ENCODE measurements at places on chromosomes 7 and 10.

DNA sequence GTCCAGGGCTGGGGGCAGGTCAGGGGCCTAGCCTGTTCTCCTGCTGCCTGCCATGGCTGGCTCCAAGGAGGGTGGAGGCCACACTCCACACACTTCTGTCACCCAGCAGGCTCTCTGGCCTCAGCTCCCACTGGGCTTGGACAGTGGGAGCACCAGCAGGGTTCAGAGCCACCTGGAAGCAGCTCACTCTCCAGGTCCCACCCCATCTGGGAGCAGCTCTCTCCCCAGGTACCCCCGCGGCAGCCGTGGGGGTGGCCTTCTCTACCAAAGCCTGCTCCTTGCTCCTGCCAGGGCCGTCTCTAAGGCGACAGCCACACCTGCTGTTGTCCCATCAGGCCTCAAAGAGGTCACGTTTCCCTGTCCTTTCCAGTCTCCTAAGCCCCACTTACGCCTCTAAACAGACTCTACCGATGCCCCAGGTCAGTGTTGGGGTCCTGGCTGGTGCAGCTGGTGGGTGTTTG is 142.5 kb upstream of the RET start:
- DNase-seq: peak; percentile 55

- no peak for DNase-seq
These were observed 124.9 kb downstream of the ARHGAP12 start for GRCh38 chr10:31803606-31804351.

GRCh38 chr7:150927956-150928344 is 50.2 kb downstream of the KCNH2 start:
- peak; percentile 53 for DNase-seq

GRCh38 chr7:27842094-27842692 is 102.2 kb downstream of the TAX1BP1 start:
- DNase-seq: no peak

- DNase-seq: no peak
These were observed 34.5 kb upstream of the PRKAR1B start for GRCh38 chr7:761631-762030.

GRCh38 chr7:140586516-140586915 is 54.1 kb downstream of the DENND2A start:
- DNase-seq: no peak

- DNase-seq: no peak
These were observed 52.8 kb downstream of the NRF1 start for GRCh38 chr7:129664029-129665012.

- no peak for DNase-seq
These were observed 208.7 kb upstream of the FAM3C start for GRCh38 chr7:121604627-121605316.

DNA sequence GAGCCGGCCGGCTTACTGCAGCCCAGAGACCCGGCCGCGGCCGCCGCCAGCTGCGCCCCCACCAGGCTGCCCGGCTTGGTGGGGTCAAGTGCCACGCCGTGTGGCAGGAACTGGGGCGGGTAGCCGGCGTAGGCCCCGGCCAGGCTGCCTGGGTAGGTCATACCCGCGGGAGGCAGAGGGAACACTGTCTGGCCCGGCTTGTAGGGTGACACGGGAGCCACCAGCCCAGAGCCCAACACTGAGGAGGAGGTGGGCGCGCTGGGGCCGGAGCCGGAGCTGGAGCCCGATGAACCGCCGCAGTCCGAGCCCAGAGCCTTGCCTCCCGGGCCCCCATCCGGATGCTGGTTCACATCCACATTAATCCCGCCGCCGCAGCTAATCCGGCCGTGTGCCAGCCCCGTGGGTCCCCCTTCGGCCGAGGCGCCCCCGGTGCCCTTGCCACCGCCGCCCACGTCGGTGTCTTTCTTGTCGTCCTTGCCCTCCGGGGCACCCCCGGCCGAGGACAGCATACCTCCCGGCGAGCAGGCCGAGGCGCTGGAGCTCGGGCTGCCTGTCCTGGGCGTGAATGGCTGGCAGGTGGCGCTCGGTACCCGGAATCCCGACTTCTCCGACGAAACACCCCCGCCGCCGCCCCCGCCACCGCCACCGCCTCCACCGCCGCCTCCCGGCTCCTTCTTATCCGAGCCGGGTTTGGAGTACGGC is 2.0 kb downstream of the ZNF503 start:
- peak; percentile 88 for DNase-seq

GRCh38 chr7:129824291-129825208 is 128.2 kb downstream of the UBE2H start:
- DNase-seq: no peak

DNA sequence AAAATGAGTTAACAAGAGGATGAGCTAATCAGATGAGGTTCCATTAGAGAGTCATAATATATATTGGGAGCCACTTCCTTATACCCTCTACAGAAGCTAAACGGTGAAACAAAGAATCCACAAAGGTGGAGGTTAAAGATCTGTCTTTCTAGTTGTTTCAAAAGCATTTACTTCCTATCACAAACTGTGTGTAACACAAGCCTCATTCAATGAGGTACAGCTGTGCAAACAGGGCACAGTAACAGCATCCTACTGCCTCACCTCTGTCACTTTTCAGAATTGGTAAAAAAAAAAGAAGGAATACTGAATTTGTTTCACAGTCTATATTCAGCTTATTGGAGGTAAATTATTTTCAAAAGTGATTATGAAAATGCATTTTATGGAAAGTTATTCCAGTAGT is 128.7 kb downstream of the AGMO start:
- no peak for DNase-seq

DNA sequence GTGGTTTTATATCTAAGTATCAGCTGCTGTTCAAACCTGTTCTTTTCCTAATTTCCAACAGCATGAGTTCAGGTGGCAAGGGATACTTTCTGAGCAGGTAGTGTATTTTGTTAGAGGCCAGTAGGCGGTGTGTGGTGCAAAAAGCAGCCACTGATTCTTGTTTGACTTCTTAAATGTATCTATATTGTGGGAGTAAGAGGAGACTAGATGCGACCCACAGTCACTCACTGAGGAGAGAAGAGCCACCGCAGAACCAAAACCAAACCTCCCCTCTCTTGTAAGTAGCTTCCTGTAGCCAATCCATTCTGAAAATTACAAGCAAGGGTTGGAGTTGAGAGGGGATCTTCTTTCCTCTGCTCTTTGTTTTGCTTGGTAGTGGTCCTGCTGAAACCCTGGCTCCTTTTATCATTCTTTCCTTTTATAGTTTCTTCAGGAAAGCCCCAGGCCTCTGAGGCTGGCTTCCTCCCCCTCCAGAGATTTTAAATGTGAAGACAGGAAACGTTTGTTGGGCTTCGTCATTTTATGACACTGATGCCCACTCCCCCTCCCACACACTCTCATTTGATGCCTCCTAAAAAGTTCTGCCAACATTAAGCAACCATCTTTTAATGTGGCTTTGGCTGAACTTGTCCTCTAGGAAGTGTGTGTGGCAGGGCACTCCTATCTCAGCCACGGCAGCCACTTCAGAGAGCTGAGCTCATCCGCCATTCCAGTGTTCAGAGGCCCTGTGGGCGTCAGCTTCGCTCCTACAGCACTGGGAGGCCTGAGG is 566.0 kb downstream of the SUGCT start:
- no peak for DNase-seq

GRCh38 chr7:77528368-77528767 is 8.7 kb upstream of the PTPN12 start:
- DNase-seq: no peak

DNA sequence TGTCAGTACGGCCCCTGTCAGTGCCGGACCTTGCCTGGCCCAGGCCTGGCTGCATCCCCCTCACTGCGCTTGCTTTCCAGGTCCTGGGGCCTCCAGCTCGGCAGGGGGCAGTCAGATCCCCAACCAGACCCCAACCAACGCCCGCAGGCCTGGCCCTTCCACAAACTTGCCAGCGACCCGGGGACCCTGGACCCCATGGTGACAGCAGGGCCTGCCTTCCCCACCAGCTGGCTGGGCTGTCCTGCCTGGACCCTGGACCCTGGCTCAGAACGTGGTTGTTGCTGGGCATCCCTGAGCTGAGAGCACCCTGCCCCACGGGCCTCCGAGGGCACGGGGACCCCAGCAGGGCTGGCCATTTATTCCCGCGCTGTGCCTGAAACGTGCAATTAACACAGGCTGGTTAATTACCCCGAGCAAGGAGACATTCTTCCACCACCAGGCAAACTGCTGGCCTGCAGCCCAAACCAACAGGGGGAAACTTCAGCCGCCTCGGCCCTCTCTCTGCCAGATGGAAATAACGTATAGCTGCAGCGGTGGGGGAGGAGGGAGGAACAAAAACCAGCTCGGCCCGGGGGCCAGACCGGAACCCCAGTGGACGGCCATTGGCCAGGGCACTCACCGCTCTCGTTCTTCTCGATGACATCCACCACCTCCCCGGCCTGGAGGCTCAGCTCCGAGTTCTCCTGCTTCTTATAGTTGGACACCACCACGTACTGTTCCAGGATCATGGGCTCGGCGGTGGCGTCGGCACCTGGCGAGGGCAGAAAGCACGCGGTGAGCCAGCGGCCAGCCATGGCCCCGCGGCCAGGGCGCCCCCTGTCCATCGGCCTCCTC is 167.1 kb downstream of the NEURL1 start:
- peak; percentile 82 for DNase-seq

- DNase-seq: no peak
These were observed at the start of gene ABCB4 for GRCh38 chr7:87475359-87476178. Gene ABCB4 (minus strand): TSS chr7:87475680. CDS start chr7:87475465, 215 bp downstream.

- peak; percentile 90 for DNase-seq
These were observed 19.3 kb downstream of the TCAF1 start for GRCh38 chr7:143882604-143883078.

GRCh38 chr7:32942415-32943251 is 14.6 kb upstream of the FKBP9 start:
- DNase-seq: peak; percentile 89

GRCh38 chr7:79529881-79530235 is 76.4 kb upstream of the MAGI2 start:
- no peak for DNase-seq

- DNase-seq: no peak
These were observed 221.0 kb upstream of the FZD1 start for GRCh38 chr7:91043186-91043585.

DNA sequence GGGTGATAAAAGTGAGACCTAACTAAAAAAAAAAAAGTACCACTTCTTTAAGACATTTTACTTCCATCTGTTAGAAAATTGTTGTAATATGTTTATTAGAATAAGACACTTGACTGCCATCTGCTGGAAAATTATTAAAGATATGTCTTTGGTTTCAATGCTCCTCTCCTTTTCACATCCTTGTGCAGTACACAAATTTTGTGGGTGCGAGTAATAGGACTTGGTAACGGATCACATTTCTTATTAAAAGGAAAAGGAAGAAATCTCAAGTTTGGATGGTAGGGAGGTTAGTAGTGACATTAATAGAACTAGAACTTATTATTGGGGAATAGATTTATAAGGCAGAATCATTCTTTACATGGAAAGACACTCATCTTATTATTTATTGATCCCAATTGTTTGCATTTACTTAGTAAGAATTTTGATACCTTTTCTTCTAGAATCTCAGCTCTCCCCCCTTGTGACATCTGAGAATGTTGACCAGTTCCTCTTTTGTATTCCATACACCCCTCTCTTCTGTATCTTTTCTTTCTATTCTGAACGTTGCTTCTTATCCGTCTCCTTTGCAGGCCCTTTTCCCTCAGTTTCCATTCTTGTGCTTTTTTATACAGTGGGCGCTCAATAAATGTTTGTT is 43.0 kb upstream of the RPA3 start:
- DNase-seq: no peak

GRCh38 chr10:122911889-122912484 is 1.6 kb downstream of the FAM24A start:
- DNase-seq: no peak

DNA sequence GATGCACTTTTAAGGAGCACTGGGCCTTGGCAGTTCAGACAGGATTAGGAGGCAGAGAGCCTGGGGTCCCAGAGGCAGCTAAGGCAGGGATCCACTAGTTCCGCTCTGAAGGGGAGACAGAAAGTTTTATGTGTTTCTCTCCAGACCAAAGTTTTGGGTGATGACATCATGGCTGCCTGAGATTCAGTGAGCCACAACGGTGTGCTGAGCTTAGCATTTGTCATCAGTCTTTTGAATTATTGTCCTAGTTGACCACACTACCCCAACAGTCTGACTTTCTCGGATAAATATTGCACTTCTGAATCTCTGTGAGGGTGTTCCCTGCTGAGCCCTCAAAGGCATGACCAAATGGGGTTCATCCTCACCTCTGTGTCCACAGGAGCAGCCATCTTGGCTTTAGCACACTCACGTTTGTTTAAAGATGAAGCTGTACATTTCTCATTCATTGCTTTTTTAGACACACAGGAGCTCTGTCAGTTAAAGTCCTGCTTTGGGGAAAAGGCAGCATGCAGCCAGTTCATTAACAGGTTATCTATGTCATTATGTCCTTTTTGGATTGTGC is 297.7 kb upstream of the LRGUK start:
- no peak for DNase-seq

DNA sequence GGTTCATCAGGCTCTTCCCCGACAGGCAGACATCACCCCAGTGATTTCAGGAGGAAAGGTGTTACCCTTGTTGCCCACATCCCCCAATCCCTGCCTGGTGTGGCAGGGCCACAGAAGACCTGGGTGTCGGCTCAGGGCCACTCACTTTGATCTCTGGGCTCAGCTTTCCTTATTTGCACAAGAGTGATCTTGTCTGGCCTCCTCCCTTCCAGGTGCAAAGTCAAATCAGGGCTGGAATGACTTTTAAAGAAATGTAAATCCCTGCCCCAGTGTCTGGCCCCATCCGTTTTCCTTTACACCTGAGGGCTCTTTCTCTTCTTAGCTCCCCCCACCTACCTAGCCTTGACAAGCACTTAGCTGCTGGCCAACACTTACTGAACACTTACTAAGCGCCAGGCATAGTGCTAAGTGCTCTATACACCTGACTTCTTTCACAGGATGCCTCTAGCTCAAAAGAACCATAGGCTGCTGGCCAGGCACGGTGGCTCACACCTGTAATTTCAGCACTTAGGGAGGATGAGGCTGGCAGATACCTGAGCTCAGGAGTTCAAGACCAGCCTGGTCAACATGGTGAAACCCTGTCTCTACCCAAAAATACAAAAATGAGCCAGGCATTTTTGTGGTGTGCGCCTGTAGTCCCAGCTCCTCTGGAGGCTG is 979 bp upstream of the NODAL start:
- no peak for DNase-seq

GRCh38 chr7:112459645-112460044 is 9.4 kb downstream of the IFRD1 start:
- DNase-seq: no peak

- DNase-seq: no peak
These were observed 346.5 kb upstream of the CACNA2D1 start for GRCh38 chr7:82789883-82790609.
